Stimulated activated CD4-positive, alpha-beta T cell treated with anti-CD3 and anti-CD28 coated beads, Interleukin-1b, Interleukin-23, amount 100 ng/mL, for 48 hours (primary cell): ENCODE measurements at places on chromosomes 16 and 17.

DNA sequence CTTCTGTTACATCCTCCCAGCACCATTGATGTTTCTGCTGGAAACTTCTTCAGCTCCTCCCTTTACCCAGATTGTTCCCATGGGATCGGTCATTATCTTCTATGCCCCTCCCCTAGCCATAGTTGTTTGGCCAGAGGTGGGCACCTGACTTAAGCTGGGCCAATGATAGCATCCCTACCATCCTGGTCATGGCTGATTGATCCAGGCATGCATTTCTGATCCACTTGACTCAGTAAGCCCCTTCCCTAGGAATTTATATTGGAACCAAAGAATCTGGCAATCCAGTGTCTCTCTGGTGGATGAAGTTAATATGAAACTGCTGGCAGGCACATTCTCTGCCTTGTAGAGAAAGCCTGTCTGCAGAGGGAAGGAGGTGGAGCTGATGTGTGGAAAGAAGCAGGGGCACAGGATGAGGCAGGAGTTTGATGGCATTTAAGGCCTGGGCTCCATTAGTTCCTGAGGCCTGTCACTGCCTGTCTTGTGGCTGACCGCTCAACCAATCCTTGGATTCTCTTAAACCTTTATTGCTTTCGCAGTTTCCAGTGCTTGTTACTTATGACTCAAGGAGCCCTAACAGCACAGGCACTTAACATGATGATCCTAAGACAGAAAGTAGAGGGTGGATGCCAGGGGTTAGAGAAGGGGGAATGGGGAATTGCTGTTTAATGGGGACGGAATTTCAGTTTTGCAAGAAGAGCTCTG, 152.4 kb downstream of the ABCC12 start:
- no peak for DNase-seq

DNA sequence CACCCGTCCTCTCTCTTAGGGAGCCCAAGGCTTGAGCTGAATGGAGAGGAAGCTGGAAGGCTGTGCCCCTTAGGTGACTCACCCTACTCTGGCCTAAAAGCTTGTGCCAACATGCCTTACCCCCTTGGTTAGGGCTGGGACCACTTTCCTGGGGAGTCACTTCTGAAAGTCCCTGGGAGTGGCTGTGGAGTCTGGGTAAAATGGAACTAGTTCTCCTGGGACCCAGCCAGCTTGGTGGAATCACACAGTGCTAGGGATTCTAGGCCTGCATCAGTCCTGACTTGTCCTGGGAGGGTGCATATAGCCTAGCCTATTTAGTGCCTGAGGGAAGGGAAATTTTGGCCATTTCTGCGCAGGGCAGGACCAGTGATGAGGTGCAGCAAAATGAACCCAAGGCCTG, 10.5 kb downstream of the MMP28 start:
- no peak for DNase-seq

DNA sequence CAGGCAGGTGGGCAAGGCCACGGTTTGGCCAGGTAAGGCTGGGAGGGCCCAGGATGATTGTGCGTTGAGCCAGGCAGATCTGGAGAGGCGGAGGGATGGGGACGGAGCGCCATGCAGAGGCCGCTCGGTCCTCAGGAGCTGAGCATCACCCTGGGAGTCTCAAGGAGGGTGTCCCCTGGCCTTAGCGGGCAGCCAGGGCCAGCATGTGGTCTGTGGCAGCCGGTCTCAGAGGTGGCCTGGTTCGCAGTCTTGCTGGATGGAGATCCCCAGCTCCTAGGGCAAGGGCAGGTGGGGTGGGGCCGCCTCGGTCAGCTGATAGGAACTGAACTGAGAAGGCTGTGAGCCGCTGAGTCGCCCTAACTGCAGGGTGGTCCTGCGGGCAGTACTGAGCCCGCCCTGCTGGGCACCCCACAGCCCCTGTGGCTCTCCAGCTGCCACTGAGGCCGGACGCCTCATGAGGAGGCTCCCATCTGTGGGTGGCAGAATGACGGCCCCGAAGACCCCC, 11.6 kb upstream of the CDH15 start:
- DNase-seq, result no peak

- no peak for DNase-seq
Measured at GRCh38 chr16:52751035-52751434, 204.1 kb upstream of the TOX3 start.

DNA sequence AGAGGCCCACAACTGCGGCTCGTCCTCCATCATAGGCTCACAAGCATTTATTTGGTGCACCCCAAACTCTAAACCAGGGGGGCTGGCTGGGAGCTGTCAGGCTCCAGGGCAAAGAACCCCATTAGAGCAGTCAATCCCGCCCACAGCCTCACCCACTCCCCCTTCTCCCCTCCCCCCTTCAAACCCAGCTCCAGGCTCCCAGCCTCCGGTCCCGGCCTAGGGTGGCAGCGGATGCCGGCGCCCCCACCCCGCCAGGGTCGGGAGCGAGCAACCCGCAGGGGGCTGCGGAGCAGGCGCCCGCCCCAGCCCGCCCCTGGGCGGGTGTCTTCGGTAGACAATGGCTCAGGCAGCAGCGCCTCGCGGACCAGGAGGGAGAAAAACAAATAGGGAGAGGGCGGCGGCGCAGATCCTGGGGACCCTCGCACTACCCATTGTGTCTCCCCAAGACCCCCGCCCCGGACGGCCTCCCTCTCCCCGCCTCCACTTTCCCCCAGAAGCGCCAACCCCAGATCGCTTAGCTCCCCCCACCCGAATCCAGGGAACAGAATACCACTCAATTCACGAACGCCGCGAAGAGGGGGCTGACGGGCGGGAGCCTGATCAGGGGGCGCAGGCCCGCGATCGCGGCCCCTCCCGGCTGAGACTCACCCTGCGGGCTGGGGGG, 572 bp downstream of the FAM171A2 start:
- no peak for DNase-seq

DNA sequence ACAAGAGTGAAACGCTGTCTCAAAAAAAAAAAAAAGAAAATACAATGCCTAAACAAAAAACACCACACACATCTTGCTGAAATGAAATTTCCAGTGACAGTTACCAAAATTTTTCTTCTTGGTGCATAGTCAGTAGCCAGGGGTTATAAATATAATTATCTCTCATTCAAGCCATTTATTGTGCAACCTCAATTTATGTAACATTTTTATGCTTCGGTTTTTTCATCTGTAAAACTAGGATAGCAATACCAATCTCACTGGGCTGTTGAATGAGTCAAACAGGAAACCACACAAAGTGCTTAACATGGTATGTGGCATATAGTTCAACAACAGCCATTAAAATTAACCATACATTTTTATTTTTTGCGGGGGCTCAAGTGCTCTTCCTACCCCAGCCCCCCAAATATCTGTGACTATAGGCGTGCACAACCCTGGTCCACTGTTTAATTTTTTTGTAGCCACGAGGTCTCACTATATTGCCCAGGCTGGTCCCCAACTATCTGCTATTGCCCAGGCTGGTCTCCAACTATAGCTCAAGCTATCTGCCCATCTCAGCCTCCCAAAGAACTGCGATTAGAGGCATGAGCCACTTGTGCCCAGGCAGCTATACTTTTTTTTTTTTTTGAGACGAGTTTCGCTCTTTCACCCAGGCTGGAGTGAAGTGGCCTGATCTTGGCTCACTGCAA, 2.6 kb downstream of the COG4 start:
- no peak for DNase-seq

DNA sequence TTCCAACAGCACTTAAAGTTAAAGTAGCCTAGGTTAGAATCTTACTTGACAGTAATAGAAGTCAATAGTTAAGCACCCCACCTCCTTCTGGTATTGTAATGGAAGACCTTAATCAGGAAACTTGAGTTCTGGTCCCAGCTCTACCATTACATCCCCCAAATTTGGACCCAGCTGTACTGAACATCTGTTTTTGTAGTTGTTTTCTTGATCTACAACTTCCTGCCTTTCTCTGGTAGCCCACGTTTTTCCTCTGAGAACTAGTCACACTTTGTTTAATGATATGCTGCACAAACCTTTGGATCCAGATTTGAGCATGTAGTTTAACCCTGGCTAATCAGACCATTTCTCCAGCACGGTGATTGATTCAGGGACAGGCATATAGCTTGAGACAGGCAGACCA, 505.0 kb downstream of the HS3ST4 start:
- DNase-seq, result no peak

DNA sequence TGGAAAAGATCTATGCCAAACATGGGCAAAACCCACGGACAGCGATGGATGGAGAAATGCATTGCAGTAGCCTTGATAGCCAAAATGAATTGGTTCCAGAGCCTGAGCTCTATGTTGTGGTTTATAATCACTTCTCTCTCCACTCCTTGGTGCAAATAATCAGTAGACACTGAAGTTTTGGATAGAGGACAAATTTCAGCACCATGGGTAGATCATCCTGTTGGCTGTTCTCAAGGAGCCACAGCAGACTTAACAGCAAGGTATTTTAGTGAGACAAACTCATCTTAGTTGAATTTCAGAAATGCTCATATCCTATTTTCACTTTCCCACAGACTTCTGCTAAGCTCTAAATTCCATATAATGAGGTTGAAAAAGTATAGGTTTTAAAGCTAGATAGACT, 88.3 kb upstream of the CCL1 start:
- DNase-seq, result no peak

DNA sequence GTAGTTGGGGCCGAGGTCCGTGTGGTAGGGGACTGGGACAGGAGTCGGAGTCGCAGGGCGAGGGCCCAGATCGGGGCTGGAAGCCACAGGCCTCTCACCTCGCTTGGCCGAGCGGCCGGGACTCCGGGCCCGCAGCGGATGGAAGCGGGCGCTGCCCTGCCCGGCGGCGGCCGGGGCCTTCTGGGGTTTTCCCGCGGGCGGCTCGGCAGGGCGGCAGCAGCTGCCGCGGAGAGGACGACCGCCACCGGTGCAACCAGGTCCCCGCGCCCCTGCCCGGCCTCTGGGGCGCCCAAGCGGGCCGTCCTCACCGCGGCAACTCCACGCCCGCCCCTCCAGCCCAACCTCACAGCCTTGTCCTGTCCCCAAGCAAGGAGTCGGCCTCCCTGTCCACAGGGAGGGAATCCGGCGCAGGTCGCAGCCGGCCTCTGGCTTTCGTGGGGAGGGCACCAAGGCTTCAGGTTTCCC, 15.6 kb upstream of the UTP6 start:
- no peak for DNase-seq

GRCh38 chr17:39071573-39071972, 79.9 kb downstream of the PLXDC1 start:
- no peak for DNase-seq

DNA sequence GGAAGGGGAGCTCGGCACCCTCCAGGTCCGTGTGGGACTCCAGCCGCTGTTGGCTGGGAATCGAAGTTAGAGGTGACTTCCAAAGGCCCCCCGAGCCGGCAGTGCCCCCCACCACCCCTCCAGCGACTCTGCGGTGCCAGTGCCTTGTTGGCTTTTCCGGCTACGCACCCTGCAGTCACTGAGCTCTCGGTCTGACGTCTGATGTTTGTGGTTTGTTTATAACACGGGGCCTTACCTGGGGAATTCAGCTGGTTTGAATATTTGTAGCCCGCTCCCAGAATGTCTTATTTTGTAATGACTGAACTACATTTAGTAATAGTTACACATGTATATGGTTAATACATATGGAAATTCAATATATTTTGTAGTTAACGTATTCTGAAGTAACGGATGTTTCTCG, 7.1 kb upstream of the BAIAP3 start:
- no peak for DNase-seq

- no peak for DNase-seq
Measured at GRCh38 chr17:1643999-1644492, 1.5 kb downstream of the SCARF1 start.

DNA sequence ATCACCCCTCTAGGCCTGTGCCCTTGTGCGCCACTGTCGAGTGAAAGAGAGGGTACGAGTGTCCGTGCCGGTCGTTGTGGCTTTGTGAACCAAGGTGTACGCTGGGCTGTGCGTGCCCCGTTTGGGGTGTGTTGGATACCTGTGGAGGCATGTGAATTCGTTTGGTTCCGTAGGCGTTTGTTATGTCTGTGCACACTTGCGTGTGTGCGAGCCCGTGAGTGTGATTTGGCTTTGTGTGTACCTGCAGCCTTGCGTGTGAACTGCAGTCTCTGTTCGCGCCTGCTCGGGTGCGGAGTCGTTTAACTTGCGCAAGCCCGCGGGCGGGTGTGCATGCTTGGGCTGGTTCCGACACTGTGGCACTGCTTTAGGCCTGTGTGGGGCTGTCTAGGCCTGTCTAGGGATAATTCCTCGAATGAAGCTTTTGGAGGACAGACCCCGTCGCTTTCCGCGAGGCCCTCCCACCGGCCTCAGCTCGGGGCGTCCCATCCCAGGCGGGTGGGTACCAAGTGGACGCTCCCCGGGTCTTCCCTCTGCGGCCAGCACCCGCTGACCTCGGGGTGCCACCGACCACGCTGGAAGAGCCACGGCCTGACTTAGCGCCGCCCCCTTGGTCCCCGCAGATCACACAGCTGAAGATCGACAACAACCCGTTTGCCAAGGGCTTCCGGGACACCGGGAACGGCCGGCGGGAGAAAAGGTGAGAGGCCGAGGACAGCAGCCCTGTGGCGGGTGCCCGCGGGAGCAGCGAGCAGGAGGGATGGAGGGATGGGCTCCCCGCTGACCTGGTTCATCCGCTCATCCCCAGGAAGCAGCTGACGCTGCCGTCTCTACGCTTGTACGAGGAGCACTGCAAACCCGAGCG, 4.4 kb downstream of the TBX2 start:
- DNase-seq, result no peak

- DNase-seq, result no peak
Measured at GRCh38 chr16:82199209-82199608, 29.2 kb upstream of the MPHOSPH6 start.

DNA sequence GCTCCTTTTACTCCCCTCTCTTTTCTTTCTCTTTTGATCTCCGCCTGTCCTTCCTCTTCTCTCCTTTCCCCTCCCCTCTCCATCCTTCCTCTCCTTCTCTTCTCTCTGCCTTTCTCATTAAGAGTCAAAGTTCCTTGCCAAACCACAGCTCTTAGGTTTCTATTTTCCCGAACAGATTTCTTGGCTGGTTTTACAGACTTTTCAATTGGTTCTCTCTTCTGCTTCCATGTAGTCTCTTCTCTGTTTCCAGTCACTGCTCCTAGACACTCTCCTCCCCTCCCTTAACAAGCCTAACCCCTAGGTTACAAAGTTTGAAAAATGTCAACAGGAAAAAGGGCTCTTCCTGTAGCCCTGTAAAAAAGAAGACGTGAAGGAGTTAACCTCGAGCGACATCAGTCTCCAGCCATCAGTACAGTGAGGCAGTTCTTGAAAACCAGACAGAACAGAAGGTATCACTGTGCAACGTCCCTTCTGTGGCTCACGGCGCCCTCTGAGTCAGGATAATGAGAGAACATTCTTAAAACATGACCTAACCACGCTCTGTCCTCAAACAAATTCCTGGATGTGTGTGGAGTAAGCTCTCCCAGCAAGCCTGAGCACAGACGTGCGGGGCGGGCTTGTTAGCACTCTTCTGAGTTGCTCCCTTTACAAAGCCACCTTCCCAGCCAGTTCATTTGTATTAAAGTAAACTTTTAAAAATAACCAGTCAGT, 11.6 kb upstream of the MARCHF10 start:
- peak; percentile 8 for DNase-seq
